ENCODE measurements at places on chromosomes 16 and 17. TPM values are rescaled to one million over a fixed set of nuclear protein-coding genes. Genes with fewer than 3 reads are reported as not detected.

DNA sequence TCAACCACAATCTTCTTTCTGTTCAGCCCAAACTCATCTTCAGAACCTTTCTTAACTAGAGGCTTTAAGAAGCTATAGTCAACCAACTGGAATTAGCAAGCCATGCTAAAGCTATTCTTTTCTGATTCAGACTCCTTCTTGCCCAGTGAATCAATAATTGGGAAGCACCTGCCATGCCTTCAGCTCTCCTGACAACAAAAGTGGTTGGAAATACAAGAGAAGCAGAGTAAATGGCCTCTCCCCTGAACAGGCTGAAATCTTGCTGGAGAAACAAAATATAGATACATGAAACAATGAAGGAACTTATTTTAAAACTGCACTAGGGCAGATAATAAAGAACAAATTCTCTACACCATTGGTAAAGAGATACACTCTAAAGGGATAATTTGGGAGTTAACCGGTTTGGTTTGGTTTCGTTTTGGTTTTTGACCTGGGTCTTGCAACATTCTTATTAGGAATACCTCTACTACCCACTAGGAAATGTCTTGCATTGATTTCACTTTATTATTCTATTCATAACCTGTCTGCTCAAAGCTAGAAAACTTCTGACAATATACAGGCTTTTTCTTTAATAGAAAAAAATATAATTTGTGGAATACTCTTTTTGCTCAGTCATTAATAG lies 173.6 kb upstream of the DYNLRB2 start:
- no peaks in the 10 kb centered on the region for H3K36me3 ChIP-seq
- no peaks in the 10 kb centered on the region for H3K27me3 ChIP-seq
- no peak overlapping the region for H3K27ac ChIP-seq
- no peak for DNase-seq
- H3K4me1 ChIP-seq = no peaks in the 10 kb centered on the region

- no peaks in the 10 kb centered on the region for H3K4me1 ChIP-seq
- DNase-seq = no peak
- H3K36me3 ChIP-seq = no peaks in the 10 kb centered on the region
- H3K4me3 ChIP-seq = no peak overlapping the region
- H3K27me3 ChIP-seq = no peaks in the 10 kb centered on the region
- no peak overlapping the region for H3K27ac ChIP-seq
Observed at GRCh38 chr16:19757762-19758595, 39.9 kb downstream of the IQCK start.

DNA sequence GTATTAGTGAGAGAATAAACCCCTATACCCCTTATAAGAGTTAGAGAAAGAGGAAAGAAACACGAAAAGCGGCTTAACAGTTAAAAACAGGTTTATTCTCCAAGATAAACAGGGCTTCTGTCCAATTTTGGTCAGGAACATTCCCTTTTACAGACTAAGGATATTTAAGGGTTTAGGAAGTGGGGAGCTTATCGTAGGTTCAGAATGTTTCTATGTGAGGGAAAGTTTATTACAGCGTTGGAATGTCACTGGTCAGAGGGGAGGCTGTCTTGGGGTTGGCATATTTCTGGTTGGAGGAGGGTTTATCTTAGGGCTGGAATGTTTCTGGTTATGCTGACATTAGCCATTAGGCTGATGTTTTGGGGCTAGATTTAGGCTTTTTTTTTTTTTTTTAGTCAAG lies 34.1 kb upstream of the WWOX start:
- no peaks in the 10 kb centered on the region for H3K4me1 ChIP-seq
- H3K36me3 ChIP-seq = no peaks in the 10 kb centered on the region
- H3K27ac ChIP-seq = no peak overlapping the region
- H3K27me3 ChIP-seq = no peaks in the 10 kb centered on the region
- H3K4me3 ChIP-seq = no peak overlapping the region

GRCh38 chr16:84806256-84806889 lies 13.4 kb upstream of the CRISPLD2 start:
- no peak overlapping the region for H3K4me3 ChIP-seq
- H3K4me1 ChIP-seq = no peaks in the 10 kb centered on the region
- no peak overlapping the region for H3K27ac ChIP-seq
- no peaks in the 10 kb centered on the region for H3K36me3 ChIP-seq

GRCh38 chr17:75079023-75079373 lies 8.8 kb upstream of the SLC16A5 start:
- H3K27ac ChIP-seq = no peak overlapping the region
- DNase-seq = no peak
- peaks cover 16% of the 10 kb centered on the region for H3K4me1 ChIP-seq
- H3K36me3 ChIP-seq = no peaks in the 10 kb centered on the region
- no peaks in the 10 kb centered on the region for H3K27me3 ChIP-seq
- no peak overlapping the region for H3K4me3 ChIP-seq

GRCh38 chr16:53507464-53508179 lies 4.6 kb upstream of the AKTIP start:
- H3K4me1 ChIP-seq = no peaks in the 10 kb centered on the region
- H3K36me3 ChIP-seq = no peaks in the 10 kb centered on the region
- no peaks in the 10 kb centered on the region for H3K27me3 ChIP-seq
- no peak overlapping the region for H3K27ac ChIP-seq

GRCh38 chr16:85017151-85017550 lies 5.8 kb upstream of the ZDHHC7 start:
- no peak overlapping the region for H3K4me3 ChIP-seq
- H3K27ac ChIP-seq = no peak overlapping the region
- no peak for DNase-seq
- H3K36me3 ChIP-seq = no peaks in the 10 kb centered on the region

GRCh38 chr16:56606071-56606475 lies 2.3 kb upstream of the MT2A start:
- no peak overlapping the region for H3K4me3 ChIP-seq
- H3K27me3 ChIP-seq = no peaks in the 10 kb centered on the region
- peaks cover 54% of the 10 kb centered on the region for H3K4me1 ChIP-seq
- DNase-seq = peak; percentile 88

- H3K27ac ChIP-seq = no peak overlapping the region
- peaks cover 6% of the 10 kb centered on the region for H3K4me1 ChIP-seq
- H3K27me3 ChIP-seq = no peaks in the 10 kb centered on the region
- H3K4me3 ChIP-seq = no peak overlapping the region
Observed at GRCh38 chr16:12090151-12090530, 113.6 kb downstream of the SNX29 start.

- no peaks in the 10 kb centered on the region for H3K27me3 ChIP-seq
- no peak for DNase-seq
- peak overlapping the region; percentile 82 for H3K27ac ChIP-seq
- no peaks in the 10 kb centered on the region for H3K36me3 ChIP-seq
- H3K4me1 ChIP-seq = peaks cover 29% of the 10 kb centered on the region
Observed at GRCh38 chr17:57051886-57052361, 33.1 kb upstream of the AKAP1 start.

DNA sequence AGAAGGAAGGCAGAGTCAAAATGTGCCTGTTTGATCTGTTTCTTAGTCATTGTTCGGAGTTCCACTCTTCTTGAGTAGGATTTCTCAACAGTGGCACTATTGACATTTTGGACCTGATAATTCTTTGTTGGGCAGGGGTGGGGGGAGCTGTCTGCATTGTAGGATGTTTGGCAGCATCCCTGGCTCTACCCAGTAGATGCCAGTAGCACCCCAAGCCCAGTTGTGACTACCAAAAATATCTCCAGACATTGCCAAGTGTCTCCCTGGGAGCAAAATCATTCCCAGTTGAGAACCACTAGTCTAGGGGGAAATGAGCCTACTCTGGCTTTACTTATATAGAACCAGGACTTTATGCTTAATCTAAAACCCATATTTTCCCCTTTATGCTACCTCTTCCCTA lies 1.1 kb upstream of the GFOD2 start:
- peak overlapping the region; percentile 96 for H3K27ac ChIP-seq
- no peak for DNase-seq
- no peaks in the 10 kb centered on the region for H3K27me3 ChIP-seq
- peak overlapping the region; percentile 99 for H3K4me3 ChIP-seq
- peaks cover 22% of the 10 kb centered on the region for H3K4me1 ChIP-seq

GRCh38 chr17:76264755-76265623 lies at the start of gene UBALD2:
Gene UBALD2, plus strand, starts transcription at chr17:76265348. Its CDS starts 158 bp downstream, at chr17:76265506.
- H3K27ac ChIP-seq = peak within 1 kb of the TSS; percentile 94
- peaks cover 63% of the 10 kb centered on the region for H3K4me1 ChIP-seq
- no peaks in the 10 kb centered on the region for H3K27me3 ChIP-seq
- H3K36me3 ChIP-seq = peaks cover 6% of the 10 kb centered on the region
- DNase-seq = peak; percentile 100

Gene FOXF1
- total RNA-seq = not detected

Gene HSDL1
- total RNA-seq = 22.1 TPM

Gene CD19
- not detected for total RNA-seq

Gene MYH1
- 3,329 TPM for total RNA-seq

Gene TERB1
- total RNA-seq = not detected

Gene ZNF205
- total RNA-seq = 1.8 TPM
